Naive thymus-derived CD8-positive, alpha-beta T cell (primary cell): ENCODE measurements at places on chromosomes 4 and X.
A peak's percentile ranks its signal among the peaks of the same experiment; 100 is the strongest.

GRCh38 chr4:100082852-100083251, 107.4 kb downstream of the DDIT4L start:
- no peak for DNase-seq

- DNase-seq, result no peak
Measured at GRCh38 chrX:13123247-13123856, 78.9 kb upstream of the FAM9C start.

DNA sequence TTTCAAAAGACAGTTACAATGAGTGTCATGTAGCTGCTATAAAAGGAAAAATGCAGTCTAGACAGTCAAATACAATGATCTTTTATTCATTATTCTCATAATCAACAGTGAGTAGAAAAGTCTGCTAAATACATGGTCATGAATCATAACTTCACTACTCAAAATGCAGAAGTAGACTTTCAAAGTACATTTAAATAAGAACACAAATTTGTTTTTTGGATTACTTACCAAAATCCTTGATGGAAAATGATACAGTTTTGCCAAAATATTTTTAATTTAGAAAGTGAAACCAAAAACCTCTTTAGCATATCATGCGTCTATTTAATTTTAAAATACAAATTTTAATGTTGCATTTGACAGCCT, 4.9 kb downstream of the ACSL4 start:
- DNase-seq, result no peak

GRCh38 chr4:47579235-47579634, 94.2 kb downstream of the ATP10D start:
- DNase-seq, result no peak

DNA sequence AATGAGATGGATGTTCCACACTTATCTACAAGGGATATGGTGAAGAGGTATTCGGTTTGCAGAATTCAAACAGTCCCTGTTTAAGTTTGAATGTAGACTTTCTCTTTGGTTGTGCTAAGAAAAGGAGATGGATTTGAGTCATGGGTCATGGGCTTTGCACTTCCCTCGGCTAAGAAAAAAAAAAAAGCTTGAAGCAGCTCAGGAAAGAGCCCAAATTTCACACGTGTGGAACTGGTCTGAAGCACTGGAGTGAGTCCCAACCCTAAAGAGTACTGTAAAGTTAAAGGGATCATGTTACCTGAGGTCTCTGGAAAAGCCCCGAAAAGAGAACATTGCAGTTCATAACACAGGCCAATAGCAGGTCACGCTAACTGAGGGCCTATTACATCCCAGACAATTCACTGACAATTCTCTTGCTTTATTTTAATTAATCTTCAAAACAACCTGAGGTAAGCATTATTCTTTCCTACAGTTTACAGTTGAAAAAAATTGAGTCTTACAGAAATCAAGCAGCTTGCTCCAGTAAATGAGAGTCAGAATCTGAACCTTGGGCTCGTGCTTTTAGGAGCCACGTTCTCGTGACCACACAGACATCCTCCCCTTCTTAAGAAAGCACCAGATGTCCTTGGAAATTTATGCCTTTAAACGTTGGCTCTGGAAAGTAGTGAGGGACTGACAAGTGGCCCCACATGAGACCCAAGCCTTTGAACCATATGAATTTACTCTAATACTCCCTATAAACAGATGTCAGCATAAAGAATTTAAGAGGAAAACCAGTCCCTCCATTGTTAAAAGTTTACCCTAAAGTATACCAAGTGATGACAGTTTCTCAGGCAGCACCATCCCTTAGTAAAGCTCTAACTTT, 89.3 kb downstream of the MAD2L1 start:
- DNase-seq, result no peak

- DNase-seq, result no peak
Measured at GRCh38 chr4:63492515-63492914, 916.7 kb downstream of the TECRL start.

- DNase-seq, result no peak
Measured at GRCh38 chr4:112329672-112330375, 32.7 kb downstream of the ALPK1 start.

GRCh38 chr4:78777576-78777940, 1.4 kb downstream of the BMP2K start:
- DNase-seq, result no peak

DNA sequence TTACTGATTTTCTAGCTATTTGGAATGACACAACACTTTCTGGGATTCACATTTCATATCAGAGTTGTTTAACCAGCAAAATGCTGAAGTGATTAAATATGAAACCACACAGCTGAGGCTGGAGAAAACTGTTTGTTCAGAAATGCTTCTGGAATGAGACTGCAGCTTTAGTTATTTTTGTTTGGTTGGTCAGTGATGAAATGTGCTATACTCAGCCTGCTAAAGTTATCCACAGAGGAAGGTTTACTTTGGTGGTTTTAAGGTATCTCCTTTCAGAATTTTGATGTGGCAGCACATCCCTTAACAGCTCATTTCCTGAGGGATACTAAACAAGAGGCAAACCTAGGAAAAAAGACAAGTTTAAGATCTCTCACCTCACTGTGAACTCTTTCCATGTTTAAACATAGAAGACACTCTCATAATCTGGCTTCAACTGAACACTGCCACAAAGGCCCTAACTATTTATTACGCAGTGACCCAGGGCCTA, 106.6 kb upstream of the PDE5A start:
- no peak for DNase-seq

GRCh38 chr4:81485310-81485980, 13.7 kb upstream of the RASGEF1B start:
- DNase-seq, result no peak

- DNase-seq, result no peak
Measured at GRCh38 chr4:149735796-149736195, 79.8 kb downstream of the IQCM start.

DNA sequence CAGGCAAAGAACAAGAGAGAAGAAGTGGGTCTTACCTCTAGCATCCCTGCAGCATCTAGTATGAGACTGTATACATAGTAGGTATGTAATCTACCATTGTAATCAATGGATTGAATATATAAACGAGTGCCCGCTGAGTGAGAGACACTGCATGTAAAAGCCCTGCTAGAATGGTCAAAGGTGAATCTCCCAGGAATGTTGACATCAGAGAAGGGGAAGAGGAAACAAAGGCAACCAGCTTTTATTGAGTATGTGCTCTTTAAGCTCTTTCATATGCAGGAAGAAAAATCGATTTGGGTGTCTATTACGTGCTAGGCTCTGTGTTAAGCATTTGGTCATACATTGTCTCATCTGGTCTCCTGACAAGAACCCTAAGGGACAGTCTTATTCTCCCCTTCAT, 91.9 kb upstream of the KLHL13 start:
- DNase-seq, result no peak

- peak; percentile 3 for DNase-seq
Measured at GRCh38 chr4:80125252-80126177, 52.5 kb upstream of the ANTXR2 start.

- DNase-seq, result no peak
Measured at GRCh38 chr4:35538807-35539206, 705.5 kb downstream of the ARAP2 start.

GRCh38 chrX:5458300-5458842, 770.3 kb downstream of the NLGN4X start:
- DNase-seq, result no peak

DNA sequence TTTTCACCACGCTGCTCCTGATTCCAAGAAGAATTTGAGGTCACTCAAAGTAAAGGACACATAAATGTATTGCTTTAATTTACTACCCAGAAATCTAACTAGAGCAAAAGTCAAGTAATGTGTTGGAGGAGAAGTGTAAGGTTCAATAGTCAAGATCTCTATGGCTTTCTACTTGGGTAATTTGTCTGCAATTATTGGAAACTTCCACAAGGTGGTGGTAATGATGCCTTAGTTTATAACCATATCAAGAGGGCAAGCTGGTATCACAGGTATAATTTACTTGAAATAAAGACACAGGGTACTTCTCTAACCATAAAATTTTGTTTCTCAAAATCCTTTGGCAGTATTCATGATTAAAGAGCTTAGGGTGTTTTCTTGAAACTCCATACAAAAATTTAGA, 10.2 kb upstream of the GRIA3 start:
- no peak for DNase-seq

- no peak for DNase-seq
Measured at GRCh38 chrX:120459309-120459708, 9.8 kb downstream of the LAMP2 start.

DNA sequence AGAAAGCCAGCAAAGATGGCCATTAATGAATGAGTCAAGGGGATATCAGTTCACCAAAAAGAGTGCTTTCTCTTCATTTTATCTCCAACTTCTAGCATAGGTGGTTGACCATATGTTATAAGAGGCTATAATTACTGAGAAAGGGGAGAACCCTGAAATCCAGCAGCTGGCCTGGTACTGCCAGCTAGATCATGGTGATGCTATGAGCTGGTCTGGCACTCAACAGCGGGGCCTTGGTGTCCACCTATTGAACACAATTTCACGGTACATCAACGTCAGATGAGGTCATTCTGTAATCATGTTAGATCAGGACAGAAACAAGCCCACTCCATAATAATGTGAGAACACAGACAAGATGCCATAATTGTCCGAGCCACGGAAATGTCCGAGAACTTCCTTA, 1644.8 kb upstream of the PCDH7 start:
- DNase-seq, result no peak
